ENCODE measurements at places on chromosomes 13 and 19.

DNA sequence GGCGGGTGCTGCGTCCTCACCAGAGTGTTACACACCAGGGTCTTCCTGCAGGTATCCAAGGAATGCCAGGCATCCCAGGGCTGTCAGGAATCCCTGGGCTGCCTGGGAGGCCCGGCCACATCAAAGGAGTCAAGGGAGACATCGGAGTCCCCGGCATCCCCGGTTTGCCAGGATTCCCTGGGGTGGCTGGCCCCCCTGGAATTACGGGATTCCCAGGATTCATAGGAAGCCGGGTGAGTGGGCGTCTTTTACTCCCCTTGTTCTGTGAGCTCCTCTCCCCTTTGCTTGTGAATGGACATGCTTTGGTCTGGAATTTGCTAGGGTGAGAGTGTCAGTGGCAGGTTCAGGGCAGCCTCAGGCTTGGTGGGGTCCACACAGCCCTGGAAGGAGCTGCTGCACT, 75.9 kb downstream of the RAB20 start:
- DNase-seq = no peak

DNA sequence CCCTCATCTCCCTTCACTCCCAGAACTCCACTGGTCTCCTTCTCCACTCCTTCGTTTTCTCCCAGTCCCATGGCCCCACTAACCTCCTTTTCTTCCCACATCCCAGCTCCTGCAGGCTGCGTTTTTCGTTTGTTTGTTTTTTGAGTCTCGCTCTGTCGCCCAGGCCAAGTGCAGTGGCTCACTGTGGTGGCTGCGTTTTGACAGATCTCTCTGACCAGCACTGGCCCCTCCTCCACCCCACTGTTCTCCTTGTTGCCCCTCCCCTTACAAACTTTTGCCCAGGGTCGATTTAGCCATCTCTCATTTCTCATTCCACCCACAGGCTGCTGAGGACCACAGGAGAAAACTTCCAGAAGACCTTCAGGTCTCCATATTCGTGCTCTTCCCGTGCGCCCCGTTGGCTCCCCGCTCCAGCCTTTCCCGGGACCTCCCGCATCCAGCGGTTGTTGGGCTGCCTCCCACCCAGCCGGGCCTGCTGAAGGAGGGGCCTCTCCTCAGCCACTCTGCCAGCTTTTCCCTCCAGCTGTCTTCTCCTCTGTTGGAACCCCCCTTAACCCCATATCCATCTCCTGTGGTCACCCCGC, 40.6 kb upstream of the GJB6 start:
- no peak for DNase-seq

GRCh38 chr13:26949701-26950502, 189.3 kb upstream of the GPR12 start:
- DNase-seq = no peak

GRCh38 chr19:45693106-45693788, 781 bp downstream of the QPCTL start:
- DNase-seq = peak; percentile 65

DNA sequence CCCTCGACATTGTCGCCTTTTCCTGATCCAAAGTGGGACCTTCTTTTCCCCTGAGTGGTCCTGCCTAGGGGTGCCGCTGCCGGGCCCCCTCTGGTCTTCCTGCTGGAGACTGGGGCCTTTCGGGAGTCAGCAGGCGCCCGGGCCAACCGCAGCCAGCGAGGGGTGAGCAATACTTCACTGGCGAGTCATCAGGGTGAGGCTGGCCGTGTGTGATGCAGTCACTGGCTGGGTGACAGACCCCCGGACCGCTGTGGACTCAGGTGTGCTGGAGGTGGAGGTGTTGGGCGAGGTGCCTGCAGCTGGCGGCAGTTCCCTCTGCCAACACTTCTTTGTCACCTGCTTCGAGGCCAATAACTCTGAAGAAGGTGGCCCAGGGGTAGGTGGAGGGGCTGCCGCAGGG, 1.5 kb upstream of the CGB5 start:
- DNase-seq = no peak

DNA sequence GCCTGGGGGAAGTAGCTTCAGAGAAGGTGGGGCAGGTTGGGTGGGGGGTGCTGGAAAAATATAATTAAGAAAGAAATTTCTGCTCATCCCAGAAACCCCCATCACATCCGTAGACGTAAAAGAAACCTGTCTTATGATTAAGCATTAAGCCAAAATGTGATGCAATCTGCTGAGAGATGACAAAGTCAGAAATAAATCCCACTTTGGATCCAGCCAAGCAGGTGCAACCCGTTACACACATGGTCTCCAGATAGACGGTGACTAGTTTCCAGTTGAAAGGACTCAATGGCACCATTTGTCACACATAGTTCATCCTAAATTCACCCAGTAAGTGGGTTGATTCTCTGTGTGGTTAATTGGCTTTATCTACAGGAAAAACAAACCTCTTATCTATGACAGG, 34.1 kb downstream of the PSG5 start:
- DNase-seq = no peak

DNA sequence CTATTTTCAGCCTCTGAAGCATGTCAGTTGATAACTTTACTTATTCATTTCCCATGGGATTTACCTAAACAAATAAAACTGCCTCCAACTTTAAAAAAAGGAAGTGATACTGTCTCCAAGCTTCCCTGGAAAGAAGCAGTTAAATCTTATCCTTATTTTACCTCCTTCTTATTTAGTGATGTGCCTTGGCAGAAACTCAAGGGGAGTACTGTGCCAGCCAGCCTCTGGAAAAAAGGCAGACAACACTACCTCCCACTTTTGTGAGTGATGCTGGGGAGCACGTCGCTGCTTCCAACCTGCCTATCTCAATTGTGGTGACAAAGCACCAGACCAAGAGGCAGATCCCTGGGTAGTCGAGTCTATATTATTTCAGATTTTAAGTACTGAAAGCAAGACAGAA, 765.6 kb downstream of the DIAPH3 start:
- no peak for DNase-seq

DNA sequence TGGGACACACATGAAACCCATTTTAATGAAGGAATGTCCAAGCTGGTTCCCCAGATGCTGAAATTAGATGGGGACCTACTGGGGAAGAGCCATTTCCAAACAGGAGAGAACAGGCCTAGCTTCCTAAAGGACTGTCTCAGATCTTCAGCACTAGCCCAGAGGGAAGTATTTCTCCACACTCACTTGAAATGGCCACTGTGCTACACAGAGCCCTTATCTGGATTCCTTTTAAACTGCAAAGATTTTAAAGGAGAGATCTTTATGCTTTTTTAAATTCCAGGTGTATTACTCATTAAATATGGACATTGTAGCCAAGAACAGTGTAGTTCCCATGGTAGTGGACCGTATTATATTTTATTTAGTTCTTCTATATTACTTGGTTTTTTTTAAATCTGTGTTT, 255.3 kb downstream of the SHISA2 start:
- no peak for DNase-seq

GRCh38 chr19:53013621-53014020, at the start of gene ERVV-1:
Gene ERVV-1 (plus strand): TSS chr19:53013921. CDS start chr19:53014091, 170 bp downstream.
- DNase-seq = no peak

DNA sequence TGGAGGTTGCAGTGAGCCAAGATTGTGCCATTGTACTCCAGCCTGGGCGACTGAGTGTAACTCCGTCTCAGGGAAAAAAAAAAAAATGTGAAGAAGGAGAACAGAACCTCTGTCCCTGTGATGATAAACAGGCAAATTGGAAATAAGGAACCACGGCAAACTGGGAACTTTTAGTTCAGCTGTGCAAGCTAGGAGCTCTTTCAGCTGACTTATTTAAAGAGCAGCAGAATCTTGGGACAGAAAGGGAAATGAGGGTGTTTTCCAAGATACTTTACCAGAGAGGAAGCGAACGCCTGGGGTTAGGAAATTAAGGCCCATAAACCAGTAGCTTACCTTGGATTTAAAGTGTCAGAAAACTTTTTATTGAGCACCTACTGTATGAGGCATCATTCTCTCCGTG, 3.0 kb upstream of the UPF1 start:
- DNase-seq = no peak

- peak; percentile 18 for DNase-seq
Measured at GRCh38 chr13:94711561-94712286, 621 bp downstream of the SOX21 start.

GRCh38 chr19:17091758-17092333, 16.3 kb downstream of the MYO9B start:
- no peak for DNase-seq

- DNase-seq = no peak
Measured at GRCh38 chr13:28538932-28539331, 44.0 kb upstream of the FLT1 start.

GRCh38 chr19:1851654-1852580, 3.6 kb upstream of the REXO1 start:
- peak; percentile 65 for DNase-seq

GRCh38 chr13:73228546-73228945, 169.7 kb downstream of the KLF5 start:
- DNase-seq = peak; percentile 13

DNA sequence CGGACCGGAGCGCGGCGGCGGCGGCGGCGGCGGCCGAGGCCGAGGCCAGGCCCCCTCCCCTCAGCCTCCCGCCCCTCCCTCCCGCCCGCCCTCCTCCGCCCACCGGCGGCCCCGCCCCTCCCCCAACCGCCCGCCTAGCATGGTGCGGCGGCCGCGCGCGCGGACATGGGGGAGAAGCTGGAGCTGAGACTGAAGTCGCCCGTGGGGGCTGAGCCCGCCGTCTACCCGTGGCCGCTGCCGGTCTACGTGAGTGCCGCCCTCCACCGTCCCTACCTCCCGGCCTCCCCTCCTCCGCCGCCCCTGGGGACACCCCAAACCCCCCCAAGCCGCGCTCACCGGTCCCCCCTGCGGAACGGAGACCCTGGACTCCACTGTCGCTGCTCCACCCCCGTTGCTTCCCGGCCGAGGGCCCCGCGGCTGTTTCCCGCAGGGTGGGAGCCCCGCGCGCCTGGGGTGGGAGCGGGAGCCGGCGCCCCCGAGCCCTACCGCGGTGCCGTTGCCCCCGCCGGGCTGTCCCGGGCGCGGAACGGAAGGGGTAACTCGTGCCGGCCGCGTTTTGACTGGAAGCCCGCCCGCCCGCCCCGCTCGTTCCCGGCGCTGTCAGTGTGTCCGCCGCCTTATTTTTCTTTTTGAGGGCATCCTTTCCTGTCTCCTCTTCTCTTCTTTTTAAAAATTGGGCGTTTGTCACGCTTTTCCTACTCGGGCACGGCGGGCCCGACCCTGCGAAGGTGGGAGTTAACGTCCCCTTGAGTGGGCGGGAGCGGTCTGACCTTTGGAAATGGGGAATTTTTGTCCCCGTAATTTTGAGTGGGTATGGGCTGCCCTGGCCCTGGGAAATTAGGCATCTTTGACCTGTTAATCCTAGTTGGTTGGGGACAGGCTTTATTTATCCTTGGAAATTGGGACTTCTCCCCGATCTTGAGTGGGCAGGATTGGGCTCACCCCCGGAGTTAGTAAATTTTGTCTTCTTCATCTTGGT, 576 bp downstream of the DOT1L start:
- DNase-seq = peak; percentile 30

DNA sequence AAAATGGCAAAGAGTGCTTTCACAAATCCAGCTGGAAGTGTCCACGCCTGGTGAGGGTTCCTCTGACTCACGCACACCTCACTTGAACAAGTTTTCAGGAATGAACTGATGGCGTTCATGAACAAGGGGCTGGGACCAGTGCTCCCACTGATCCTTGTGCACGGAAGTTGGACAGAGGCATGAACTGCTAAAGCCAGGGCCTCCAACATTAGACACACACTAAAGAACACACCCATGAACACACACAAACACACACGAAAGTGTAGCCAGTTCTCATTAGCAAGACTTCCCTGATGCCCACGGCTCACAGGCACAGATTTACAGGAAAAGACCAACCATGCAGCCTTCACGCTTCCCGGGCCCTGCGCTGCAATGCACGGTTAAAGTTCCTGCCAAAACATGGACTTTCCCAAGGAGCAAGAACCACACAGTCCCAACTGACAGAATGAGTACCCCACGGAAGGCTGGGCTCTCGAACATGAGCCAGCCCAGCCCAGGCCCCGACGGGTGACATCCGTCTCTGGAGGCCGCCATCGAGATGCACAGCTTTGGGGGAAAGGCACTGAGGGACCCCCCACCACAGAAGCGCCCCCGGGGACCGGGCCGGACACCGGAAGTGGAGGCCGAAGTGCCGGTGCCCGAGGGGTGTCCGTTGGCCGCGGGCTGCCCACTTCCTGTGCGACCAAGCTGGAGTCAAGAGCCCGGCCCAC, 808 bp downstream of the DNMT1 start:
- peak; percentile 28 for DNase-seq

- DNase-seq = peak; percentile 55
Measured at GRCh38 chr19:49442771-49443365, 1.5 kb upstream of the SLC17A7 start.

- DNase-seq = no peak
Measured at GRCh38 chr13:54150851-54151250, 1122.2 kb downstream of the OLFM4 start.

DNA sequence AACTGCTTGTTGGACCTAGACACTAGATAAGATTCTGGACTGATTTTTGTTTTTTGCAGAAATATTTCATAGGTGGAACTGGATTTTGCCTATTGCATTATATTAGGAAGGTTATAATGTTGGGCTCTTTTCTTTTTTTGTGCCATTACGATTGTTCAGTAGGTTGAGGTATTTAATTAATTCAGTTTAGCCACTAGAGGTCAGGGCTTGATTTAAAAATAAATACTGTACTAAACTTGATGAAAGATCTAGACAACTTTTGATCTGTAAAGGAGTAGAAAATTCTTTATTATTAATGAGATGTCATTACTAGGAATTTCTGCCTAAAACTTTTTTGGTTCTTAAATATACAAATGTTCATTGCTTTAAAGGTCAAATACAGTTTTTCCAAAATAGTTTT, 15.2 kb upstream of the SUPT20H start:
- no peak for DNase-seq

- peak; percentile 64 for DNase-seq
Measured at GRCh38 chr19:17327654-17328516, 6.8 kb downstream of the ANO8 start.

DNA sequence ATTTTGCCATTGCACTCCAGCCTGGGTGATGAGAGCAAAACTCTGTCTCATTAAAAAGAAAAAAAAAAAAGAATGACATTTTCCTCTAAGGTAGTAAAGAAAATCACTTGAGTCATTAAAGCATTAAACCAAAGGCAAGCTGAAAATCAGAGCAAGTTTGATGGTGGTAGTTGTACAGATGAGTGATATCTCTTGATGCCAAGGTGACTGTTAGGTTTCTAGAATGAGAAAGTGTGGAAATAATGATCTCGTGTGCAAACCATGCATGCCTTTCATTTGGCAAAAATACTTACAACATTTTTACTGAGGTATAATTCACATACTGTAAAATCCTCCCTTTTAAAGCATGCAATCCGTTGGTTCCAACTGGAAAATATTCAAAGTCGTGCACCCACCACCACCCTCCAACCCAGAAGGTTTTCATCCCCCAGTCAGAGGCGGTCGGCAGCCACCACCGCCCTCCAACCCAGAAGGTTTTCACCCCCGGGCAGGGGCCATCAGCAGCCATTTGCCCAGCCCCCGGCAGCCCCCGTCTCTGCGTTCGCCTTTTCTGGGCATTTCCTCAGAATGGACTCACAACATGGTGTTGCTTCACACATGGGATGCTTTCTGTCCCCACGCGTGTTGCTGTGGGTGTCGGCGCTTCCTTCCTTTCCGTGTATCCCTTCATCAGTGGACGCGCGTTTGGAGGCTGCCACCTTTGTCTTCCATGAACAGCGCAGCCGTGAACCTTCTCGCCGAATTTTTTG, 90.2 kb downstream of the ATP11A start:
- DNase-seq = no peak

- no peak for DNase-seq
Measured at GRCh38 chr19:40078377-40078776, 12.4 kb downstream of the ZNF780A start.
